Activated B cell treated with CpG ODN at 0.5 μM for 24 hours (primary cell): ENCODE measurements at places on chromosomes 3 and 15. TPM values are rescaled to one million over a fixed set of nuclear protein-coding genes. Genes with fewer than 3 reads are reported as not detected.
A peak's percentile ranks its signal among the peaks of the same experiment; 100 is the strongest.

GRCh38 chr3:188339410-188340295, 185.7 kb downstream of the LPP start:
- DNase-seq, result no peak

The POPDC2 gene
- total RNA-seq, result 5.5 and 6.7 TPM in 2 replicates

DNA sequence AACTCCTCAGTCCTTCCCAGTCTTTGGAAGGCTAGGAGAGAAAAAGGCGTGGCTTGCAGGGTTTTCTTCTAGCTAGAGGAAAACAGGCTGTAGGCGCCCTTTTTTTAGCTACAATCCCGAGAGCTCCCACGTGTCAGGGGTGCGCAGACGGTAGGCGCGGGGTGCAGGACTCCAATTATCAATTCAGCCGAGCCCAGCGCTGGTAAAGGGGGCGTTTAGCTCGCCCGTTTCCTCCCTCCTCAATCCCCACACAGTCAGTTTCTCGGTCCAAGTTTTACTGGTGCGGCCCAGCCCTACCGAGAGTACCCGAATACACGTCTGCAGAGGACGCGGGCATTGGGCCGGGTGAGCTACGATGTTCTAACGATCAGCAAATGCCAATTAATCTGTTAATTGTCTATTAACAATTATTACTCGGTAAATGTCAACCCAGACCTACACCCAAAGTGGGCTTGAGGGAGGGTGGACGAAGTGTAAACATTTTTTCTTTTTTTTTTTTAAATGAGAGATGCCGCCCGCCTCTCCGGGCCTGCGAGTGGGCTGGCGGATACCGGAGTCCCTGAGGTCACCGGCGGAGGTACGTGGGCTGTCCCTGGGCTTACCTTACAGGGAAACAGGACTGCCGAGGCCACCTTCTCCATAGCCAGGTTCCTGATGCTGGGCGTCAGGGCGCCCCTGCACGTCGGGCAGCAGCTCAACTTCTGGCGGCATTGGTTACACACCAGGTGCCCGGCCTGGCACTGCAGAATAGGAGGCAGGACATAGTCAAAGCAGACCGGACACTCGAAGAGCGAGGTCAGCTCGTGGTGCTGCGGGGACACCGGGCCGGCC, 923 bp downstream of the SIAH2 start:
- peak; percentile 38 for DNase-seq

DNA sequence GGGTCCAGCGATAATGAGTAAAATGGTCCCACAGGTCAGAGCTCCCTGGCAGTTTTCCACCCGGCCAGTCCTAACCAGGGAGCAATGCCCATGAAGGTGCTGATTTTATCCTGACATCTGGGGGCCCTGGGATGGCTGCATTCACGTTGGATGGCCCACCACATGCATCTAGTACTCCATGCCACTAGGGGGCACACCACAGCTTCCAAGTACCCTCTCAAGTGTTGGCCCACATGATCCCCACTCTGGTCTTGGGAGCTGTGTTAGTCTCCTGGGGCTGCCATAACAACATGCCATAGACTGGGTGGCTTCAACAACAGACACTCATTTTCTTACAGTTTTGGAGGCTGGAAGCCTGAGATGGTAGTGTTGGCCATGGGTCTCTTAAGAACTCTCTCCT, 225.5 kb downstream of the SLCO3A1 start:
- DNase-seq, result no peak

DNA sequence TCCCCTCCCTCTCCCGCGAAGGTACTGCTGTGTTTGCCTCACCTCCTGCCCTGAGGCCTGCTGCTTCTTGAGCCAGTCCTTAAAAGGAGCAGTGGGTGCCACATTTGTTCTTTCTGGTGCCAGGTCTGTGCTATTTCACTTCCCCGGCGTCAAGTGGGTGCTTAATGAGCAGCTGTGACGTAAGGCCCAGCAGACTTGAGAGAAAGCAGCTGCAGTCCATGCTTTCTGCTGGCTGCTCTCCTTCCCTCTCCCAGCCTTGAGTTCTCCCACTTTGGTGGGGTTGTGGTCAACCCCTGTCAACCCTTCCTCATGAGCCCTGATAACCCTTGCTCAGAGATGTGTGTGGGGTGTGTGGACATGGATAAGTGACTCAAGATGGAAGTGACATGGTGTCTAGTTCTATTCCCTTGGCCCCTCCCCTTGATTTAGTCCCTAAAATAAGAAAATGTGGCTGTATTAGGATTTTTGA, 6.9 kb downstream of the INAFM2 start:
- no peak for DNase-seq

GRCh38 chr15:50137330-50137761, 18.3 kb upstream of the ATP8B4 start:
- DNase-seq, result no peak

The C15orf39 gene
- 59.6 and 73.2 TPM in 2 replicates for total RNA-seq
